Cortex of kidney (tissue), 1 donor: ENCODE measurements at places on chromosomes 12 and 14.

DNA sequence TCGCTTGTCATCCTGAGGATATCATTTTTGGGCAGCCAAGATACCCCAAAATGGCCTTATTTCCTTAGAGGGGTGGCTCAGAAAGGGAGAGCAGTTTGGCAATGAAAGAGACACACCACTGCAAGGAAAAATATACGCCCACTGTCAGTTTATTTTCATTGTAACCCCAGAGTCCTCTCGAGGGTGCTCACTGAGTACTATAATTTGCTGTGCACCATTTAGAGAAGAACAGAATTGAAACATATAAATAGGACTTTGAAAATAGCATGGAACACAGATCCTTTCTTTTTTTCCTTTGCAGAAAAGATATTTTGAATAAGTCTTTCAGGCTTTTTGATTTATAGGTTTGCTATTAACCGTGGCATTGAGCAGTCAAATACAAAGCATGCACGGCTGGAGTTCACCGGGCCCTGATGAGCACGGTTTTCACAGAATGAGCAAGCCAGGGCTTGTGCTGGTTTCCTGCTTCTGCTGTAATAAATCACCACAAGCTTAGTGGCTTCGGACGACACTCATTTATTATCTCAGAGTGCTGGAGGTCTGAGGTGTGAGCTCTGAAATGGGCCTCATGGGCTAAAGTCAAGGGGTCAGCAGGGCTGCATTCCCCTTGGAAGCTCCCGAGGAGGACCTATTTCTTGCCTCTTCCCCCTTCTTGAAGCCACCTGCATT, 152.3 kb downstream of the ZNF664 start:
- no peak for DNase-seq

GRCh38 chr12:123621619-123622530, 11.6 kb downstream of the EIF2B1 start:
- DNase-seq = no peak

DNA sequence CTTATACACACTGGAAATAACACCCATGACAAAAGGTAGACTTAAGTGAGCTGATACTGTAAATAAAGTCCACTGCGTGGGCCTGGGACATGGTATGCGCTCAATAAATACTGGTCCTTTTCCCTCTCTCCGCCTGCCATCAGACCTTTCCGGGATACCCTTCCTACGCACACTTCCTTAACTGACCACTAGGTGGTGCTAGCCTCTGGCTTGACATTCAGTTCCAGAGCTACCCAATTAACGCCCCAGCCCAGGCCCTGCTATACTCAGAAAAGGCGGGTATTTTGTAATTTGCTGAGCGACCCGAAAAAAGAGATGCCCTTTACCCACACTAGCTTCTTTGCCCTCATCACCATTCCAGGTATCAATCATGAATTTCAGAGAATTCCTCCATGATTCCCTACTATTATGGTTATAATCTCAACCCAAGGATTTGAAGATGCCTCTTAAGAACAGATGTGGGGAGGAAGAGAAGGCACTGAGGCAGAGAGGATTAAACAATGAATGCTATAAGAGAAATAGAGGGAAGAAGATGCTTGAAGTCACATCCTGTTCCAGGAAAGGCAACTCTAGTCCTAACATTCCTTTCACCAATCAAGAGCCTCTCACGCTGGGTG, 3.9 kb upstream of the LRP1 start:
- no peak for DNase-seq

DNA sequence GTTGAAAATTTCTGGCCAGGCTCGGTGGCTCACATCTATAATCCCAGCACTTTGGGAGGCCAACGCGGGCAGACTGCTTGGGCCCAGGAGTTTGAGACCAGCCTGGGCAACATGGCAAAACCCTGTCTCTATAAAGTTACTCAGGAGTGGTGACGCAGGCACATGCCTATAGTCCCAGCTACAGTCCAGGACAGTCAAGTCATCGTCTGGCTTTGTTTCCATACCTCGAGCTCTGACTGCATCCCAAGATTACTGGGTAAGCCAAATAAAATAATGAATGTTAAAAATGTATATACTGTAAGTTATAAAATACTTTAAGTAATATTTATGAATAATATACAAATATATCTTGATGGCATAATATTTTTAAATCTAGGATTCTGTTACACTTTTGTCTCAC, 23.0 kb upstream of the GXYLT1 start:
- no peak for DNase-seq

DNA sequence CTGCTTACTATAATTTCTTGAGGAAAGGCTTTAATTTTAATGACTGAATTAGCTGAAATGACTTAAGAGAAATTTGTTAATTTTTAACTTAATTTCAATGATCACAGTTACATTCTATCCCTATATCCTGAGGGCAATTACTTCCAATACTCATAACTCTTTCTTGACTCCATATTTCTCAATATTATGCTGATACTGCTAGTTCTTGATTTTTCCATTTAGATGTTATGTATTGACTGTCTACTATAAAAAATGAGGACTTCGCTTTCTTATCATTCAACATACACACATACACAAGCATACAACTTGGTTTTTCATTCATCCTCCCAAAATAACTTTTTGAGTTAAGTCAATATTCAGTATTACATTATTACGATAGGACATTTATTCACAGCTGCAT, 176.2 kb downstream of the PHLDA1 start:
- DNase-seq = no peak

- no peak for DNase-seq
Observed at GRCh38 chr12:104536841-104537240, 80.1 kb downstream of the CHST11 start.

GRCh38 chr12:122841544-122842321, 6.5 kb downstream of the HIP1R start:
- DNase-seq = no peak

DNA sequence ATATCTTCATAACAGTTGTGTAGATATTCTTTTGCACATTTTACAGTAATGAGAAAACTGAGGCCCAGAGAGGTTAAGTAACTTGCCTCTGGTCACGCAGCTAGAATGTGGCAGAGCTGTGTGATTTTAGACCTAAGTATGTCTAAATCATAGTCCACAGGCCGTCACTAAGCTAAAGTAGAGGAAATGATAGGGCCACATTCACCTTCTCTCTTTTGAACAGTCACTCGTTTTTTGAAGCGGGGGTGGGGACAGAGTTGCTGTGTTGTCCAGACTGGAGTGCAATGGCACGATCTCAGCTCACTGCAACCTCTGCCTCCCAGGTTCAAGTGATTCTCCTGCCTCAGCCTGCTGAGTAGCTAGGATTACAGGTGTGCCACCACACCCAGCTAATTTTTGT, 68.5 kb downstream of the RASSF3 start:
- no peak for DNase-seq

DNA sequence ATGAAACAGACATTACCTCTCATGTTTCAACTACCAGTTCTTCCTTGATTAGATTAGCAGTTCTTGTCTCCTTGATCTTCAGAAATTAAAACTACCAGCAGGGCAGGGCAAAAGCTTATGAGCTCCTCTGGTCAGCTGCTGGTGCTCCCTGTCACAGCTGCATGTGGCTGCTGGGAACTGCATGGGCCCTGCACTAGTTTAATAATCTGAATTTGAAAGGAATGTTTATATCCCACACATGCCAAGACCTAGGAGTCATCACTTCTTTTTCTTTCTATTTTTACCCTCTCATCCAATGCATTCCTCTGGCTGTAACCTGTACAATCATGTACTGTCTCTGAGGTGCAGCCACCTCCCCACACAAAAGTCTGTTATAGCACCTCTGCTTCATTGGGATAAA, 73.9 kb downstream of the ARMH4 start:
- no peak for DNase-seq

DNA sequence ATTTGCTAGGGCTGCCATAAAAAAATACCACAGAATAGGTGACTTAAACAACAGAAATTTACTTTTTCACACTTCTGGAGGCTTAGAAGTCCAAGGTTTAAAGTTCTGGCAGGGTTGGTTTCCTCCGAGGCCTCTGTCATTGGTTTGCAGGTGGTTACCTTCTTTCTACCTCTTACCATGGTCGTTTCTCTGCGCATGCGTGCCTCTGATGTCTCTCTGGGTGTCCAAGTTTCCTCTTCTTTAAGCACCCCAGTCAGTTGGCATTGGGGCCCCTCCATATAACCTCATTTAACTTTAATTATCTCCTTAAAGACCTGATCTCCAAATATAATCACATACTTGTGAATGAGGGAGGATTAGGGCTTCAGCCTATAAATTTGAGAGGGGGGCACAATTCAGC, 103.2 kb downstream of the SLC15A5 start:
- no peak for DNase-seq

- DNase-seq = no peak
Observed at GRCh38 chr14:71267691-71268090, 360.4 kb downstream of the PCNX1 start.

- no peak for DNase-seq
Observed at GRCh38 chr12:116200812-116201211, 76.7 kb downstream of the MED13L start.

- DNase-seq = no peak
Observed at GRCh38 chr12:52708010-52708409, 4.7 kb upstream of the KRT77 start.

- DNase-seq = no peak
Observed at GRCh38 chr14:69532561-69533340, 41.9 kb downstream of the CCDC177 start.

- no peak for DNase-seq
Observed at GRCh38 chr12:121264951-121265515, 31.5 kb downstream of the CAMKK2 start.

- no peak for DNase-seq
Observed at GRCh38 chr14:90747909-90748308, 68.3 kb downstream of the TTC7B start.
